H54 (cell line): ENCODE measurements at places on chromosomes 12 and 14.

GRCh38 chr14:63436286-63437098 lies 106.7 kb downstream of the PPP2R5E start:
- DNase-seq, result no peak

DNA sequence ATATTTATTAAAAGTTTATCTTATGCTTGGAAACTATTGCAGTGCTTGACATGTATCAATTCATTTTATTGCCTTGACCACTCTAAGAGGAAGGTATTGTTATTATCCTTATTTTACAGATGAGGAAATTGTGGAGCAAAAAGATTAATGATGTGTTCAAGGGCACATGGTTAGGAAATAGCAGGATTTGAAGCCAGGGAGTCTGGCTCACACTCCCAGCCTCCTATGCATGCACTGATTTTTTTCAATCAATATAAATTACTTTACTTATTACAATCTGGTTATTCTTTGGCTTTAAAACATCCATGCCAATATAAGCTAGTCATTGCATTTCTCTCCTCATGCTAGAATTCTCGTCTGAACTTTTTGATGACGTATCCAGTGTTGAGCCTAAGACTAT lies 94.2 kb upstream of the TBX5 start:
- no peak for DNase-seq

GRCh38 chr14:74733221-74733620 lies 20.3 kb downstream of the FCF1 start:
- no peak for DNase-seq

- no peak for DNase-seq
Measured at GRCh38 chr12:13114251-13115052, 11.0 kb upstream of the GSG1 start.

- DNase-seq, result no peak
Measured at GRCh38 chr14:54108481-54109471, 152.2 kb upstream of the BMP4 start.

DNA sequence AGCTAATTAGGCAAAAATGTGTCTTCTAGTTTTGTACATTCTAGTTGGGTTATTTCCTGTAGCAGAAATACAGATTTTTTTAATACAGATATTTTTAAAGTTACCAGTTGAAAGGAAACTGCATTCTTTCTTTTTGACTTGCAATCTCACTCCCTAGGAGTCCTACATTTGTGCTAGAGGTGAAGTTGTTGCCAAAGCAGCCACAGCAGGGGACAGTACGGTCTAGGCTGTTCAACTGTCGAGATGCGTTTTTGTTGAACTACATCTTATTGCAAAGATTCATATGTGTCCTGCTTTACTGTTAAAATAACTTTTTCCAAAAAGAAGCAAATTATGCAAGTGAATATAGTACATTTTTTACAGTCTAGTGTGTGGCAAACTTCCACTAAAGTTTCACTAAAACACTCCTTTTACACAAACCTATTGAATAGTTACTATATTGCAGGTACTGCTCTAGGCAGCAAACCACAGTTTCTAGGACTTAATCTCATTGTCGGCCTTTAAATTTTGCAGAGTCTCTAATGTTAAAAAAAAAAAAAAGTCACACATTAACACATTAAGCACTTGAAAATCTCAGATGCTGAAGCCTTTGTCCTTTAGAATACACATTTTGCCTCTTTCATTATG lies 30.2 kb upstream of the SRGAP1 start:
- no peak for DNase-seq

GRCh38 chr14:70188659-70189455 lies at the start of gene SLC8A3:
Gene SLC8A3 (minus strand): TSS chr14:70188951. CDS start chr14:70168422, 20,529 bp downstream.
- DNase-seq, result no peak

GRCh38 chr12:67091204-67091603 lies 178.0 kb upstream of the CAND1 start:
- no peak for DNase-seq

GRCh38 chr12:18849761-18850160 lies 111.8 kb downstream of the CAPZA3 start:
- DNase-seq, result no peak

DNA sequence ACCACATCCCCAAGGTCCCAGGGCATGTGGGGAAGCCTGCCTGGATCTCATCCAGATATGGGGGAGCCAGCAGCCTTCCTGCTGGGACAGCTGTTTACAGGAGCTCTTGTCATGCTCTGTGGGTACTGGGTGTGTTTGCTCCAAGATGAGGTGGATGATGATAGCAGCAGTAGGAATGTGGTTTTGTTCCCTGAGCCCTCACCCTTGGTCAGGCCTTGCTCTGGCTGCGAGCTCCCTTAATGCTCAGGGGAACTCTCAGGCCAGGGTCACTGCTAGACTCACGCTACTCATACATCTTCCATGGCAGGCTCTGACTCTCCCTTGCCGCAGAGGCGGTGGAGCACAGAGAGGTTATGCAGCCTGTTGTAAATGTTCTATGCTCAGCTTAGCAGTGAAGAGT lies 990.3 kb downstream of the AACS start:
- DNase-seq, result no peak

DNA sequence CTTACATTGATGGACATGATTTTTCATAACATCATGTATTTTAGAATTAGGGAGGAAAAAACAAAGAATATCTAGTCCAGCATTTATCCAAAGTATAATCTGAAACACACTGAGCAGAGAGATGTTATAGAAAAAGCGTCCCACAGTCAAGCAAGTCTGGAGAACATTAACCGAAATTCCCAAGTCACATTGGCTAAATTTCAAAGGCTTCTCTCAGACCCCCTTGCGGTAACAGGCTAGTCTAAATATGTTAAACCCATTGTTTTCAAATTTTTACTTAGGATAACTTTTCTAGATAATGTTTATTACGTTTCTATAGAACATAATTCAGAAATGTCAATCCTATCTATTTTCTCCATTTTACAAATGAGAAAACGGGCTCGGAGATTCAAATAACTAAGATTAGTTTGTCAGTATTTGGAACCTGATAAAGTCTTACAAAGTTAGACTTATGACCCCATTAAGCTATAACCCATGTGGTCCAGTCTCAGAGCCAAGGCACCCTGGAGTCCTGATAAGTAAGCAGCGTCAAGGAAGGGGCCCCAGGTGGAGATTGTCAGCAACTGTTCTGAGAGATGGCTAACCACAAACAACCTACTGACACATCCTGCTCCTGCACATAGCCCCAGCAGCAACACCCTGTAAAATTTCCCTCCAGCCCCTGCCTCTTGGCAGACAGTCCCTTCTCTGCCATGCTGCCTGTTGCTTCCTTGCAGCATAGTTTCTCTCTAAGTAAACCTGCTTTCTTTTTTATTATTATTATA lies 220.6 kb upstream of the TMEM260 start:
- DNase-seq, result no peak

- DNase-seq, result no peak
Measured at GRCh38 chr12:94207849-94208621, 59.7 kb downstream of the PLXNC1 start.

- no peak for DNase-seq
Measured at GRCh38 chr12:49201595-49202295, 12.9 kb upstream of the TUBA1A start.

DNA sequence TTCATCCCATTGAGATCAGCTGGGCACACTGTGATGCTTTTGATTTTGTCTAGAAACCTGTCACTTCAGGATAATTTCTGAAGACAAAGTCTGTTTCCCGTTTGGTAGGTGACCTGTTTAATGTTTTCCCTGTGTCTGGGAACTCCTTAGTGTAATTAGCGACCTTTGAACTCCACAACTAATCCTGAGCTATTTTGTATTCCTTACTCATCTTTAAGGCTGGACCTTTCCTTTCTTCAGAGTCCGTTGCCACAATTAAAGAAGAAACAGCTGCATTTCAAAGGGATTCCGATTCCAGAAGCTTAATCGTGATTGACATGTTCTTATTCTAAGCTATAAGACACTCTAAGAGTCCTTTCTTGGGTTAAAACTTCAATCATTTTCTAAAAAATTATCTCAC lies 22.0 kb downstream of the AP5M1 start:
- no peak for DNase-seq

DNA sequence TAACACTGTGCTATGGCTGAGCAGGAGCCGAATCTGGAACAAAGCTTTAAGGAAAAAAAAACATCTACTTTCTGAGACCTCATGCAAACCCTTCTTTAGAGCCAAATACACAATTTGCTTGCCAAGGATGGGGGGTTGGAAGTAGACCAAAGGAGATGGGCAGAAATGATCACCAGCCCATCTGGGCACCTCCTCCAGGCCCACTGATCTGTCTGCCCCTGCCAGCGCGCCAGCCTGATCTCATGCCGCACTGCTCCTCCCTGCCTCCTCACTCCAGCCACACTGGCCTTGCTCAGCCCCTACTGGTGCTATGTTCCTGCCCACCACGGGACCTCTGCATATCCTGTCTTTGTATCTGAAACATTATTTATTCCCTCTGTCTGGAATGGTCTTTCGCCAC lies 24.8 kb upstream of the RAB35 start:
- no peak for DNase-seq
